ENCODE measurements at places on chromosomes 1 and 21.

DNA sequence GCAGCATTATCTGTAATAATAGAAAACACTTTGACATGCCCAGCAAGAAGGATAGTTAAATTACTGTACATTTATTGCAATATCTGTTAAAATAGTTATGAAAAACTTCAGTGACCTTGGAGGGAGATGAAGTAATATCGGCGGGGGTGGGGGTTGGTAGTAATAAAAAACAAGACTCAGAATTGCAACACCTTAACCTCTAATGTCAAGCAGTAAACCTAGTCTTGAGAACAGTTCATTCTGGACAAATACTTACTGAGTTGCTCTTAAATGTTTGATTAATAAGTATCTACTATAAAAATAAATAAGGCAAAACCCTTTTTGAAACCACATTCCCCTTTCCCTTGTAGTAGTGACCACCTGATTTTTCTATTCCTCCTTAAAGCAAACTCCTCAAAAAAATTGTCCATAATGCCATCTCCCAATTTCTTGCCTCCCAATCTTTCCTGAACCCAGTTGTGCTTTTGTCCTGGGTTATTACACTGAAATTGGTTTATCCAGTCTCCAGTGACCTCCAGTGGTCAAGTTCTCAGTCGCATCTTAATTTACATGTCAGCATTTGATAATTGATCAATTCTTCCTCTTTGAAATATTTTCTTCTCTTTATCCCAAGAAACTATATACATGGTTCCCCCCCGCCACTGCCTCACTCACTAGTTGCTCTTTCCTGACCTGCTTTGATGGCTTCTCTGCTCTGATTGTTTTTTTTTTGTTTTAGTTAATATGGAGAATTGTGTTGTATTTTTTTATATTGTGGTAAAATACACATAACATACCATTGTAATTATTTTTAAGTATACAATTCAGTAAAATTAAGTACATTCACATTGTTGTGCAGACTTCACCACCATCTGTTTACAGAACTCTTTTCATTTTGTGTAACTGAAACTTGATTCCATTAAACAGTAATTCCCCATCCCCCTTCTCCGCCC, 36.8 kb downstream of the RAP1A start:
- H3K36me3 ChIP-seq: no peaks in the 10 kb centered on the region
- H3K4me3 ChIP-seq: no peak overlapping the region
- peak; percentile 12 for DNase-seq
- no peaks in the 10 kb centered on the region for H3K27me3 ChIP-seq
- no peaks in the 10 kb centered on the region for H3K4me1 ChIP-seq
- H3K27ac ChIP-seq: no peak overlapping the region

GRCh38 chr1:50553921-50554320, 130.7 kb upstream of the DMRTA2 start:
- no peaks in the 10 kb centered on the region for H3K27me3 ChIP-seq
- no peak for DNase-seq

- H3K27me3 ChIP-seq: no peaks in the 10 kb centered on the region
- H3K27ac ChIP-seq: no peak overlapping the region
- peaks cover 5% of the 10 kb centered on the region for H3K4me1 ChIP-seq
- no peaks in the 10 kb centered on the region for H3K36me3 ChIP-seq
- DNase-seq: peak; percentile 18
Measured at GRCh38 chr1:230332575-230333066, 93.5 kb downstream of the PGBD5 start.

GRCh38 chr1:29245876-29246275, 9.6 kb downstream of the PTPRU start:
- H3K27me3 ChIP-seq: no peaks in the 10 kb centered on the region
- H3K4me3 ChIP-seq: no peak overlapping the region
- no peaks in the 10 kb centered on the region for H3K36me3 ChIP-seq

DNA sequence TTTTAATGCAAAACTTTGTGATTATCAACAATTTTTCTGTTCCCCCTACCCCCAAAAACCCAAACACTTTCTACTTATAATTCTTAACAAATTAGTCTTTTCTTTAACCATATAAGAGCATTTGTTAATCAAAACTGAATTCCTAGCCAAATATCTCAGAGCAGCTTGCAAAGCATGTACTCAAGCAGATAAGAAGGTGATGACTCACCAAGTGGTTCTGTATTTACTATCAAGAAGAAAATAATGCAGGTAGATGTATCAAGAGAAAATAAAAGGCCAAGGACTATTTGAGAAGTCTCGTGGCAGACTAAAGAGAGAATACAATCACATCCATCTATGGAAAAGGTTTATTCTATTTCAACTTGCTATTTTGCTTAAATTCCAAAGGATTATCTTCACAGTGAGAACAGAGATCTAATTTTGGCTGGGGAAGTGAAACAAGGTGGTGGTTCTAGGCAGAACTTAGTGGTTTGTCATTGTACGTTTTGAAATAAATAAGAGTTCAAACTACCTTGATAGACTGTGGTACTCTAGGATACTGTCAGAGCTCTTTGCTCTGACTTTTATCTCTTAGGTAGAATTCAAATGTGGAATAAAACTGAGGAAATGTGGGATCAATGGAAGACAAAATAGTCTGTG, 94.7 kb upstream of the NRIP1 start:
- no peak overlapping the region for H3K4me3 ChIP-seq
- no peaks in the 10 kb centered on the region for H3K4me1 ChIP-seq
- peak; percentile 31 for DNase-seq
- no peaks in the 10 kb centered on the region for H3K36me3 ChIP-seq
- H3K27ac ChIP-seq: no peak overlapping the region

DNA sequence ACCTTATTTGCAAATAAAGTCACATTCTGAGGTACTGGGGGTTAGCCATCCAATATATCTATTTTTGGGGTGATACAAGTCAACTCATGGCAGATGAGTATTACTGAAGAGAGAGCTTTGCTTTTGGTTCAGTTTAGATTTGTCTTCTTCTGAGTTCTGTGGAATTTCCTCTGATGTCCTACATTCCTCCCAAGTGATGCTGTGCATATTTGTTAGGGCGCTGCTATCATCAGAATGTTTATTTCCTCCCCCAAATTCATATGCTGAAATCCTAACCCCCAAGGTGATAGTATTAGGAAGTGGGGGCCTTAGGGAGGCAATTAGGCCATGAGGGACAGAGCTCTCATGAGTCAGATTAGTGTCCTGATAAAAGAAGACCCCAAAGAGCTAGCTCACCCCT, 96.2 kb upstream of the WLS start:
- DNase-seq: peak; percentile 53
- no peaks in the 10 kb centered on the region for H3K36me3 ChIP-seq
- H3K27me3 ChIP-seq: peaks cover 11% of the 10 kb centered on the region
- H3K27ac ChIP-seq: no peak overlapping the region
- peaks cover 33% of the 10 kb centered on the region for H3K4me1 ChIP-seq

DNA sequence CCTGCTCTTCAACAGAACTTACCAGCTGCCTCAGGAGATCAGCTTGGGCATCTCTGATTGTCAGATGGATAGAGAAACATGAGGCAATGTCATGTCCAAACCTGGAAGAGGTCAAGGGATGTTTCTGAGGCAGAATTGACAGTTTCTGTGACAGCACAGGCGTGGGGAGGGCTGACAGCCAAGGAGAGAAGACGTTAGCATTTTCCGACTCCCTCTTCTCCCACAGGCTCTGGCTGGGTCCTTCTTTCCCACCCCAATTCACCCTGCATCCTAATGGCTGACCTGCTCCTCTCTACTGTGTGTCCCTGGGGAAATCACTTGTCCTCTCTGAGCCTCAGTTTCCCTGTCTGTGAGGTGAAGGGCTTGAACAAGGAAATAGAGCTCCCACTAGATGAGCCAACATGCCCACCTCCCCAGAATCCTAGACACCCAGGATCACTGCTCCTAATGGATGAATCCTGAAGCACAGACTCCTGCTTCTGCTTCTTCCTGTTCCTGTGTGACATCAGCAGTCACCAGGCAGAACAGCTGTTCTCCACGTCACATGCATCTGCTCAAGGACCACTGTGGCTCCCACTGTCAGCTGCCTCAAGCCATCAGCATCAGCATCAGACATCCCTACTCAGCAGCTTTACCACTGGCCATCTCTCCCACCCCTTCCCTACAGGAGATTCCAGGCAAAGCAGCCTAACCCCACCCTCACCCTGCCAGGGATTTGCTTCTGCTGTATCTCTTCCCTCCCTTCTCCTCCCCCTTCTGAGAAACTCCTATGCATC, 408.0 kb downstream of the MATN1 start:
- no peak overlapping the region for H3K4me3 ChIP-seq
- no peaks in the 10 kb centered on the region for H3K36me3 ChIP-seq
- DNase-seq: no peak
- H3K27me3 ChIP-seq: peaks cover 2% of the 10 kb centered on the region

DNA sequence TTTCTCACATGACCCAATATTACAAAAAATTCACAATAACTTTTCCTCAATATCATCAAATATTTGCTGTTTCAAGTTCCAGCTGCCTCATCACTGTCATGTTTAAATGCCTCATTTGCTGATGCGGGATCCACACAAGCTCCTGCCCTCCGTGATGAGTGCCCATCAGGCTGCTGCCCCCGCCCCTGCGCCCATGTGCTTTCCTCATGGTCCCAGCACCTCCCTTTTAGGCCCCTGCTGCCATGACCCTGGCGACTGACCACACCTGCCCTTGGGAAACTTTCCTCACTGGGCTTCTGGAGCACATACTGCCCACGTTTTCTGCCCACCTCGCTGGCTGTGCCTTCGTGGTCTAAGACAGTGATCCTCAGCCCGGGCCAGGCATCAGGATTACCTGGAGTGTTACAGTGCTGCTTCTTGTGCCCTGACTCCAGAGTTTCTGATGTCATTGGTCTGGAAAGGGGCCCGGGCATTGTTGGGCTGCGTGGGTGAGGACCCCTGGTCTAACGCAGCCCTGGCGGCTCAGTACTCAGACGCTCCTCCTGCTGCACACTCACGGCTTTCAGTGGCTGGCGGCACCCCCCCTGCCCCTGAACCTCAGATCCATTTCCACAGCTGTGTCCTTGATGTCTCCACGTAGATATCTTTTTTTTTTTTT, 20.5 kb downstream of the PLEKHM2 start:
- H3K36me3 ChIP-seq: peaks cover 2% of the 10 kb centered on the region
- no peak overlapping the region for H3K4me3 ChIP-seq
- H3K4me1 ChIP-seq: peaks cover 20% of the 10 kb centered on the region
- DNase-seq: no peak
- no peak overlapping the region for H3K27ac ChIP-seq
- no peaks in the 10 kb centered on the region for H3K27me3 ChIP-seq

- no peak for DNase-seq
- H3K4me3 ChIP-seq: no peak overlapping the region
- H3K27me3 ChIP-seq: no peaks in the 10 kb centered on the region
- H3K36me3 ChIP-seq: no peaks in the 10 kb centered on the region
Measured at GRCh38 chr1:115219927-115220326, 118.1 kb downstream of the NGF start.

DNA sequence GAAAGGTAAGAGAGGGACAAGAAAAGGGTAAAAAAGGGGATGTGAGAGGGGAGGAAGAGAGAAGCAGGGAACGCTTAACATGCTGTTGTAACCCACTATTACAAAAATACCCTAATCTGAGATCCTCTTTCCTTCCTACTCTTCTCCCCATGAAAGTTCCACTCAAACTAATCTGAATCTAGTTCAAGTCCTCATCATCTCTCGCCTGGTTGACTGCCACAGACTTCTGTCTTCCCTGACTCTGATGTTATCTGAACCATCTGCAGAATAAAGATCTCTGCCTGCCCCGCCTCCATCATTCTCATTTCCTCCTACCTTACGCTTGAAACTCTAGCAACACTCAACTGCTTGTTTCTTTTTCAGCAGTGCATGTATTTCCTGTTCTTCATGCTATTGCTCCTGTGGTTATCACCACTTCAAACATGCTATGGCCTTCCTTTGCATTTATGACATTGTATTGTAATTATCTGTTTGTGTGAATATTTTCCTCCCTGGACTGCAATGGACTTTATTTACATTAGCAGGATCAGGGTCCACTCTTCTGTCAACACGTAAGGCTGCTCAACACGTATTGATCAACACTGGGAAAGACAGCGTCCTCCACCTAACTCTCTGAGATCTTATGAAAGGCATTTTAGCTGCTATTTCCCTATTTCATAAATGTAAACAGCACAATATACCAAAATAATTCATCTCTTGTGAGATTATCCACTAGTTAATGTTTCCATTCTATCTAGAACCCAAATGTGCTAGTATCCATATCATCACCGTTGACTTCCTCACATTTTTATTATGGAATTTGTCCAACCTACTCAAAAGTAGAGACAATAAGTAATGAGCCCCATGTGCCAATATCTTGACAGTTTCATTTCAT, 215.5 kb upstream of the USP25 start:
- H3K27me3 ChIP-seq: no peaks in the 10 kb centered on the region
- no peak for DNase-seq
- H3K4me1 ChIP-seq: no peaks in the 10 kb centered on the region
- H3K36me3 ChIP-seq: no peaks in the 10 kb centered on the region
- no peak overlapping the region for H3K4me3 ChIP-seq
- H3K27ac ChIP-seq: no peak overlapping the region

GRCh38 chr1:200211157-200211556, 183.6 kb downstream of the NR5A2 start:
- no peak overlapping the region for H3K4me3 ChIP-seq
- H3K27me3 ChIP-seq: no peaks in the 10 kb centered on the region
- no peak overlapping the region for H3K27ac ChIP-seq
- peaks cover 3% of the 10 kb centered on the region for H3K4me1 ChIP-seq
- DNase-seq: peak; percentile 66

DNA sequence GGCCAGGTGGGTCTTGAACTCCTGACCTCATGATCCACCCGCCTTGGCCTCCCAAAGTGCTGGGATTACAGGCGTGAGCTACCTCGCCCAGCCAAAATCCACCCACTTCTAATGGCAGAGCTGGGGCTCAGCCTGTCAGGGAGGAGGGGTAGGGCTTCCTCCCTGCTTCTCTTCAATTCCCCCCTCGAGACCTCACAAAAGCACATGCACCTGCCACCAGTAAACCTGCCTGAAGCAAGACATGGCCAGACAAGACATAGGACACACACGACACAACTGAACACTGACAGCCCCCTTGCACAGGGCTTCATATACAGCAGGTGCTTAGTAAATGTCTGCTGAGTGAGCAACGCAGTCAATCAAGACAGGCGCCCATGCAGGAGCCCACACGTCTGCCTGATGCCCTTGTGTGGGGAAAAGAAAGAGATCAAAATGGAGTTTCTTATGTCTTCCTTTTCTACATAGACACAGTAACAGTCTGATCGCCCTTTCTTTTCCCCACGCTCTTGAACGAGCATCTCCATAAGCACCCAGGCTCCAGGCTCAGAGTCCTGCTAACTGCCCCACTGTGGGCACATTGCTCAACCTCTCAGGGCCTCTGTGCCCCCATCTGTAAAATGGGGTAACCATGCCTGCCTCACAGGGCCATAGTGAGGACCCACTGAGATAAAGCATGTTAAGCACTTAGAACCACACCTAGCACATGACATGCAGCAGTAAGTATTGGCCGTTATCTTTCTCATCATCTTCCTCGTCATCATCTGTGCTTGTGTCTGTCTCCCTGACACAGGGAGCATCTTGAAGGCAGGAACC, 8.8 kb downstream of the SDC3 start:
- H3K27ac ChIP-seq: no peak overlapping the region
- DNase-seq: no peak
- no peaks in the 10 kb centered on the region for H3K27me3 ChIP-seq
- H3K36me3 ChIP-seq: no peaks in the 10 kb centered on the region
- peaks cover 20% of the 10 kb centered on the region for H3K4me1 ChIP-seq

DNA sequence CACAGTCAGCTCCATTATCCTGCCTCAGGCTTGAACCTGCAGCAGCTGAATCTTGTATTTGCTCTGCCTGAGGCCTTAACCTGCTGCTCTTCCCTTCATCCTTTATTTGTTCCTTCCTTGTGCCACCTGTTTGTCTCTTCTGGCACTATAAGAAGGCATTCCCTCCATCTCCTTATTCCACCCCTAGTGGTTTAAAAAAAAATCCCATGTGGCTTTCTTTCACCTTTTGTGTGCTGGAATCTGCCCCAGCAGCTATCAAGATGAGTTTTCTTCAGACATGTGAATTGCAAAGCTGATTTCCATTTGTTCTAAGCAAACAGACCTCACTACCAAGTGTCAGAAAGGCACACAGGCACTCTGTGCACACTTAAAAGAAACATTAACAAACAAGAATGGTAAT, 294.6 kb downstream of the TTLL7 start:
- no peak overlapping the region for H3K27ac ChIP-seq
- no peaks in the 10 kb centered on the region for H3K4me1 ChIP-seq
- H3K36me3 ChIP-seq: no peaks in the 10 kb centered on the region

Measured in astrocyte (in vitro differentiated cells and primary cell).